ENCODE measurements at places on chromosomes 4 and X.

DNA sequence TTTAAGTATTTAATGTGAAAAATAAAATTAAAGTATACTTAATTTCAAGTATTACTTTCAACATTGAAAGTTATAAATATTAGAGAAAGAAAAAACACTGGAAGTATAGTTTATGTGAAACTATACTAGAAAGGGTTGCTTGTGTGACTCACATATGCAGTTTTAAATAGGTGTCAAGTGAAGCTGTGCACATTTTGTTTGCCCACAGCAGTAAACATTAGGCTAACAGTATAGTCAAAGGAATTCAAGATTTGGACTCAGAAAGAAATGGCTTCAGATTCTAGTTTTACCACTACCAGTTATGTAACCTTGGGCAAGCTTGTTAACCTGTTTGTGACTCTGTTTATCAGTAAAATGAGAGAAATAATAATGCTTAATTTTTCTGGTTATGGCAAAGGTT, 148.2 kb downstream of the FAM47B start:
- no peak for DNase-seq

DNA sequence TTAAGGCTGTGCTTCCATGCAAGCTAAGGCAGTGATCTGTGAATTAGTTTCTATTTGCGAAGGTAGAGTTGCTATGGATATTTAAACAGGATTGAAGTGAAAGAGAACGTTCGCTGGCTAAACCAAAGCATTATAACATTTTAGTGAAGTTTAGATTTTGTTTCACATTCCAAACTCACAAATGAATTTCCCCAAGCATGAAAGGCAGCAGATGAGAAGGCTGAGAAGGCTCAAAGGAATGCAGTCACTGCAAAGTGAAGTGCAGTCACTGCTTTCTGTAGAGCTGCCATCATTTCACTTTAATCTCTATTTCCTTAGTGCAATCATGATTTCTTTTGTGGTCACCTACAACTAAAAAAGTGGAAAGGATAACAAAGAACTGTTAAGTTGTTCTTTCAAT, 334.7 kb upstream of the NR3C2 start:
- DNase-seq = no peak

GRCh38 chr4:114091546-114091945, 112.1 kb upstream of the ARSJ start:
- no peak for DNase-seq

- DNase-seq = no peak
Observed at GRCh38 chr4:52244103-52244775, 193.1 kb downstream of the SPATA18 start.

Data from thoracic aorta (tissue), 2 donors.